Occipital lobe (tissue), 3 donors: ENCODE measurements at places on chromosomes 5 and 9. TPM values are rescaled to one million over a fixed set of nuclear protein-coding genes. Genes with fewer than 3 reads are reported as not detected.

GRCh38 chr5:112634796-112635195 is 102.9 kb upstream of the APC start:
- DNase-seq: no peak

DNA sequence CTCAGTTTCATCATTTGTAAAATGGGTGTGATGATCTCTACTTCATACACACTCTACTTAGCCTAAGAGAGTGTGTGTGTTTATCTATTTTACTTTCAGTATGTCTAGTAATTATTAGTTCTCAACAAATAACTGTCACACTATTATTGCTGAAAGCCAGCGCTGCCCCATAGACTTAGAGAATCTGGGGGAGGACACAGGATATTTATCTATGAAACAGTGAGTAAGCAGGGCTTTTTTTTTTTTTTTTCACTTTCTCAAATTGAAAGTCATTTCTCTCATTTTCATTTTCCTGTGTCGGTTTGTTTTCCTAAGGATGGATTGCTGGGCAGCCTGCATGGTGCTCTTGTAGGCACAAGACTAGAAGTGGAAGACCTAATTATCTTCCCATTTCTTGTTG is 248.4 kb upstream of the RPS23 start:
- no peak for DNase-seq

DNA sequence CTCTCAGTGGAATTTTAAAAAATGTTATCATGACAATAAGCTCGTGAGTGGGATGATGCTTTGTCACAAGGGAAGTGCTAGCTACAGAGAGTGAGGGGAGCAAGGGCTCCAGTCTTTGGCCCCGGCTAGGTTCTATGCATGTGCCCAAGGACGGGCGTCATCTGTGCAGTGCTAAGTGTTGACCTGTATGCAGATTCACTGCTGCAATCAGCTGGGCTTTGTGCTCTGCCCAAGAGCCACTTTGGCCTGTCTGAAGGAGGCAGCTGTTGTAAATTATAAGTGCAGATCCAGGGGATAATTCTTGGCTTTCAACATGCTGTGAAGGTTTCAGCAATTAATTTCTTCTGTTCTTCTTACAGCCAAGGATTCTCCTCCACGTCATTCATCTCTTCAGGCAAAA is 268.6 kb downstream of the PSAT1 start:
- no peak for DNase-seq

DNA sequence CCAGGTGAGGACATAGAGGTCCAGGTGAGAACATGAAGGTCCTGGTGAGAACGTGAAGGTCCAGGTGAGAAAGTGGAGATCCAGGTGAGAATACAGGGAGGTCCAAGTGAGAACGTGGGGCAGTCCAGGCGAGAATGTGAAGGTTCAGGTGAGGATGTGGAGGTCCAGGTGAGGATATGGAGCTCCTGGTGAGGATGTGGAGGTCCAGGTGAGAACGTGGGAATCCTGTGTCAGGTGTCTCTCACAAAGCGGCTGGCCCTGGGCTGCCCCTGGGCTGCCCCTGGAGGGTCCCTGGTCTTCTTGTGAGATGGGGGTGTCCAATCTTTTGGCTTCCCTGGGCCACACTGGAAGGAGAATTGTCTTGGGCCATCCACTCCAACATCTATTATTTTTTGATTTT is 133.4 kb downstream of the MRPL36 start:
- no peak for DNase-seq

DNA sequence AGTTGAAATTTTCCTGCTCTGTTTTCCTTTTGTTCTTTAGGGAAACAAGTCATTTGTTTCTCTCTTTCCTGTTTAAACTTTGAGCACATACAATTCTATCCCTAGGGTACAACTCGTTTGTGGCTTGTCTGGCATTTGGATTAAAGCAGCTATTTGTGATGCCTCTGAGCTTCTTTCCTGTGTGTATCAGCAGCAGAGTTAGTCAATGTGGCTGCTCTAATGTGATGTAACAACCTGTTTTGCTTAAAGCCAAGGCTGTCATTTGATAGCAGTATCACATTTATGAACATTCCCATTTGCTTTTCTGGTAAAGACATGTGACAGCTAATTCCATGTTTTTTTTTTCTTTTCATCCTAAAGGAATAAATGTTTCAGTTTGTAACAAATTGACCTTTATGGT is 314.3 kb upstream of the CHD1 start:
- no peak for DNase-seq

DNA sequence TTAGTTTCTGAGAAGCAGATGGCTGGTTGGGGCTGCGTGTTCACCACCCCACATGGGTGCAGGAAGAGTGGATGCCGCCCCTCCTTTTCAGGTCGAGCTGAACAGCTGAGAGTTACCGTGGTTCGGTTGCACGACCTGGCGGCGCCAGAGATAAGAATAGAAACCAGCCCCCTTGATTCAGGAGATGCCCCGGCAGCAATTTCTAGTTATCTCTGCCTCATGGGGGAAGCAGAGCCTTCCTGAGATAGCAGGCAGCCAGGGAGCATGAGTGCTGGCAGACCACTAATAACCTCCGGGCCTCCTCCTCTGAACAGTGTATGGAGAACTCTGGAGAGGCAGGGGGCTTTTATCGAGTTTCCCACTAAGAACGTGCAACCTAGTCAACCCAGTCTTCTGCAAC is 177.8 kb downstream of the NSG2 start:
- no peak for DNase-seq

DNA sequence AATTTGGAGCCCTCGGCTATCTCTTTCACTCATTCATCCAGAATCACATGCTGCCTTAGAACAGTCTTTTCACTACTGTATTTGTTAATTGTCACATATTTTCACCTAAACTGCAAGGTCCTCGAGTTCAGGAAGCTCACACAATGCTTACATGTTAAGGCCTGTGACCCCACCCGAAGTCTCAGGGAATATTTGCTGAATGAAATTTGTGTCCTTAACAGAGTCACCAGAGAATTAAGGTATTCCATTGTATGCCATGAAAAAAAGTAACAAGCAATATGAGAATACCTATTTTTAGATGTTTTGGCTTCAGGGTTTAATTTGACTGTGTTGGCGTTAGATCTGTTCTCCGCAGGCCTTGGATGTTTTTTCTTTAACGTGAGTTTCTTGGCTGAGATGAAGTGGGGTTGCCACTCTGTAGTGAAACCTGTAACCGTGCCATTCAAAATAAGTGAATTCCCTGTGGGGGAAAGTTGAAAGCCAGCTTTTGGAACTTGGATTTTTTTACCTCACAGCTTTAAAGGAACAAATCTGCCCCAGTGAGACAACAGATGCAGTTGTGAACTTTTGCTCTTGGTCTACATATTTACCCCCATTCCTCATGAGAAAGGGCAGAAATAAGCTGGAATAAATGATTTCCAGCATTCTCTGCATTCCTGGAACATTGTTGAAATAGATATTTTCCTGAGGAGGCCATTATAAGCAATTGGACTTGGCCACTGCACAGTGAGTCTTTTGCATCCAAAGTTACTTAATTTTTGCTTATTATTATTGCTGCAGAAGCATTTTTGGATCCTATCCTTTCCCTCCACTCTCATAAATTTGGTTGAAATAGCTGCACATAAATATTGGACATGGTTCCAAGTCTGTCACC is 35.9 kb upstream of the FBP1 start:
- DNase-seq: no peak

DNA sequence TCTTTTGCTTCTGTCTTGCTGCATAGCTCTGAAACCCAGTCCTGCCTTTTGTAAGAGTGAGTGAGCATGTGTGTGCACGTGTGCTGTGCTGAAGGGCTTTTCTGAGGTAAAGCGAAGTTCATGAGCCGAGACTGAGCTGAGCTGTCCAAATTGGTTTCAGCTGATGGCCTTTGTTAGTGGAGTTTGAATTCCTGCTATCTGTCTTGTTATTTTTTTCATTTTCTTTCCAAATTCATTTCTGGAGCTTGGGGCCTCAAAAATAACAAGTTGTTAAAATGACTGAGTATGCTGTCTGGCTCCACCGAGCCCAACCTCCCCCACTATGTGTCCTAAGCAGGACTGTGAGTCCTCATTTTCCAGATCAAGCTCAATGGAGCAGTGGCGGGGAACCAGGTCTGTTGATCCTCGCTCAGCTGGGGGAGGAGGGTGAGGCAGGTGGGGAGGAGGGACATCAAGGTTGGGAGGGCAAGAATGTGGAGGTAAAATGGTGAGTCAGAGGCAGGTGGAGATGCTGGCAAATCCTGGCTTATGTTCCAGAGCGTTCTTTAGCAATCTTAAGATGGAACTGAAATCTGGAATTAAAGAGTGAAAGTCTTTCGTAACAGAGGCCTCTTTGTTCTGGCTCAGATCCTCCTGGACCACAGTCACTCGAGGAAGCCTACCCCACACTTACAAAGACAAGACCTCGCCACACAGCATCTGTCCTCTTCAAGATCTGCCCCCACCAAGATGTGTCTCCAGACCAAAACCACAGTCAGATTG is 63.9 kb downstream of the SREK1 start:
- DNase-seq: no peak

- no peak for DNase-seq
Measured at GRCh38 chr5:67577424-67577823, 380.8 kb upstream of the CD180 start.

DNA sequence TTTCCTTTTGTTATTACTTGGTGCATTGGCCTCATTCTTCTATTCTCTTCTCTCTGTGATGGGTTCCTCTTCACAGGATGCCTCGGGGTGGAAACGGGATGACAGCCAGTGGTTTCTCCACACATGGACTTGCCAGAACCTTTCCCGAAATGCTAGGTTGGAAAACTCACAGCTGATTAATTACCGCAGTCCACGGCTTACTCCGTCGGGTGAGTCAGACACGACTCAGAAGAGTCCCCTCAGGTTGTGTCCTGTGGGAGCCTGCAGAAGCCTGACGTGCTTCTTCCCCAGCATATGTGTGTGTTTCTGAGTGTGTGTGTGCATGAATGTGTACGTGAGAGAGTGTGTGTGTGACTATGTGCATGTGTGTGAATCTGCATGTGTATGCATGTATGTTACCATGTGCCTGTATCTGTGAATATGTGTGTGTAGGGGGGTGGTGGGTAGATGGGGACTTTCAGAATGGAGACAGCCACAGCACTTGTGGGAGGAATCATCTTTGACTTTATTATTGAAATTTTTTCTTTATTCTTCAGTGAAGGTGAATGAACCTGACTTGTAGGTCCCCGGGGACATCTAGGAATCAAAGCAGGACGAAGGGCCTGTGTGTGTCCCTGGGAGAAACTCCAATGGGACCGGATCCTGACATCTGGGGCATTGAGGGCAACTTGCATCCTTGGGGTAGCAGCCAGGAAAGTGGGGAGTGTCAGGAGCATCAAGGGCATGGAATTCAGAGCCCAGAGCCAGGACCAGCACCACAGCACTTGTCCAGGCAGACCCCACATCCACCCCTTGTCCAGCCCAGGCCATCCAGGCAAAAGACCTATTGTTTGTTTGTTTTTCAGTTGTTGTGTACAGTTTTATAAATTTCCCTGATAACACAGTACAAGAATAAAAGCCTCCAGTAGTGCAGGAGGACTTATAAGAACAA is 21.9 kb upstream of the MED10 start:
- DNase-seq: no peak

- DNase-seq: no peak
Measured at GRCh38 chr5:176631383-176632200, 1.1 kb downstream of the EIF4E1B start.

DNA sequence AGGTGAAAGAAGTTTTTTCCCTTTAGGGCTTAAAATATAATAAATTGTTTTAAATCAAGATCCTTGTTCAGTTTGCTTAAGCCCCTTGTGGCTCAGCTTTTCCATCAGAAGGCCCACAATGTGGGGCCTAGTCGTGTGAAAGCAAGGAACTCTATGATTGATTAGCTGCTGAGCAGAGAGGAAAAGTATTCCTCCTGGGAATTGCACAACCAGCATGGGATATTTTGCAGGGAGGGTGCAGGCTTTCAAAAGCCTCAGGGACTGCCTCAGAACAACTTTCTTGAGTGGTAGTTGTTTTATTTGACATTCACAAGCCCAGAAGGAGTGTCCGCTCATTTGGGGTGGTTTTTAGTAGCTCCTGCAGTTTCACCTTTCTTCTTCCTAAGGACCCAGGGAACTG is 19.8 kb downstream of the TTC23L start:
- no peak for DNase-seq

DNA sequence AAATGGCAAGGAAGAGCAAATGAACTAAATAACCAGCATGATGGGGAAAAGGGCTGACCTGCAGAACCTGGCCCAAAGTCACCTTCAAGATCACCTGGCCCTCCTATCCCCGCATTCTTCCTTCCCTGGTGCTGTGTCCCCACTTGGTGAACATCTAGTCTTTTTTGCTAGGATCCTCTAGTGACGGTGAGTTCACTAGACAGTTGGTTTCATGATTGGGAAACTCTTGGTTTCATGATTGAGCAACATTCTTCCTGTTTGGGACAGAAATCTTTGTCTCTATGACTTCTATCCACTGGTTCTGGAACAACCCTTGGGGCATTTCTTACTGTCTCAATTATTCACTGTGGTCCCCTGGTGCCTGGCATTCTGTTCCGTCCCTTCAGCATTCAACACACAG is 50.2 kb upstream of the DAB2IP start:
- DNase-seq: no peak

ANKRD55 gene
- total RNA-seq: 0.31 TPM

GNPDA1 gene
- total RNA-seq: 20.3 TPM

MLANA gene
- total RNA-seq: not detected

ERAP2 gene
- 10.9 TPM for total RNA-seq

SPAAR gene
- 0.31 TPM for total RNA-seq

LCP2 gene
- total RNA-seq: 1.4 TPM

LCN1 gene
- total RNA-seq: not detected

PNPLA7 gene
- 0.94 TPM for total RNA-seq

ACSL6 gene
- 32.9 TPM for total RNA-seq
